Thyroid gland (tissue), 4 donors: ENCODE measurements at places on chromosomes 4 and X. TPM values are rescaled to one million over a fixed set of nuclear protein-coding genes. Genes with fewer than 3 reads are reported as not detected.

The UGT2B10 gene
- not detected for total RNA-seq

The PLAC1 gene
- total RNA-seq = not detected

The CHIC2 gene
- 34.0 TPM for total RNA-seq

The PCYT1B gene
- not detected for total RNA-seq

The TMPRSS11A gene
- not detected for total RNA-seq

DNA sequence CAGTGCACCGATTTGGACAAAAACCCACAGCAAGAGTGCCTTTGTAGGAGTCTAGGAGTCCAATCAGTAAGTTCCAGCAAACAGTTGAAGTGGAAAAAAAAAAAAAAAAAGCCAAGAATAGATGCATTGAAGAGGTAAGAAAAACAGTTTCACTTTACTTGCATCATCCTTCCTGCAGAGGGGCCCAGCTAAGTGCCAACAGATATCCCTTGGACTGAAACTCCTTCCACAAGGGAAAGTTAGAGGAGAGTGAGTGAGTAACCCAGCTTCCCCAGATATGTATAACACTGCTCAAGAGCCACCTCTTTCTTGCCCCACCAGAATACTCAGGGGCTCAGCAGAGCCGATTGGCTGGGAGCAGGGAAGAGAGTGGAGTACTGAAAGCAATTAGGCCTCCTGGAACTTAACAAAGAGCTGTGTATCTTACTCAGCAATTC, 617.7 kb upstream of the SMIM31 start:
- no peak overlapping the region for H3K4me3 ChIP-seq
- DNase-seq = no peak
- no peak overlapping the region for H3K27ac ChIP-seq
- no peaks in the 10 kb centered on the region for H3K4me1 ChIP-seq

DNA sequence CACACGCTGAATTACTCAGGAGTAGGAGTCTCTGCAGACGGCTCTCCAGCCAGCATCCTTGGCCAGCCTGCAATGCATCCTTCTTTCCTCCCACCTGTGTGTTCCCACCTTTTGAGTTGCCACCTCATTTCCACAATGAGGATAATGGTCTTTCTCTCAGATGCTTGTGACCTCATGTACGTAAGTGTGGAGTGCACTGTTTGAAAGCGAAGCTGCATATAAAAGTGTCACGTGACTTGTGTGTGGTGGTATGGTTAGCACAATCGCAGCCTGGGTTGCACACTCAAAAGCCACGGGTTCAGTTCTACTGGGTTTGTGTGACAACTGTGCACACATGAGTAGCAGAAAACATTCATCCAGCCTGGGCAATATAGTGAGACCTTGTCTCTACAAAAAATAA, 12.0 kb upstream of the MFAP3L start:
- H3K4me1 ChIP-seq = no peaks in the 10 kb centered on the region
- DNase-seq = no peak
- H3K27me3 ChIP-seq = no peaks in the 10 kb centered on the region
- no peak overlapping the region for H3K27ac ChIP-seq
- H3K36me3 ChIP-seq = no peaks in the 10 kb centered on the region
- no peak overlapping the region for H3K4me3 ChIP-seq

DNA sequence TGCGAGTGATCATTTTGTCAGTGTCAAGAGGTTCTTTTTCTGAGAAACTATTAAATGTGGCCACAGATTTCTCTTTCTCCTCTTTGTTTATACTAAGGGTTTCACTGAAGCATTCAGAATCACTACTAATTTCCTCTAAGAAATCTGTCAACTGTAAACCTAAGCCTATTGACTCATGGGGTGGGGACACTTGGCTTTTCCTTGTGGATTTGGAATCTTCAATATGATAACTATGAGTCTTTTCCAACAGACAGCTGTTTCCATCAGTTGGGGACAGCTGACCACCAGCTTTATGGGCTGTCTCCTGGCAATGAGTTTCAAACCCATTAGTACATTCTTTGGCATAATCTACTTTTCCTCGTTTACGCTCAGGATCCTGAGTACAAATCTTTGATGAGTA, 13.8 kb downstream of the PGRMC1 start:
- H3K27me3 ChIP-seq = no peaks in the 10 kb centered on the region
- no peak overlapping the region for H3K27ac ChIP-seq
- H3K4me1 ChIP-seq = no peaks in the 10 kb centered on the region
- DNase-seq = no peak
- H3K36me3 ChIP-seq = no peaks in the 10 kb centered on the region
- H3K4me3 ChIP-seq = no peak overlapping the region

DNA sequence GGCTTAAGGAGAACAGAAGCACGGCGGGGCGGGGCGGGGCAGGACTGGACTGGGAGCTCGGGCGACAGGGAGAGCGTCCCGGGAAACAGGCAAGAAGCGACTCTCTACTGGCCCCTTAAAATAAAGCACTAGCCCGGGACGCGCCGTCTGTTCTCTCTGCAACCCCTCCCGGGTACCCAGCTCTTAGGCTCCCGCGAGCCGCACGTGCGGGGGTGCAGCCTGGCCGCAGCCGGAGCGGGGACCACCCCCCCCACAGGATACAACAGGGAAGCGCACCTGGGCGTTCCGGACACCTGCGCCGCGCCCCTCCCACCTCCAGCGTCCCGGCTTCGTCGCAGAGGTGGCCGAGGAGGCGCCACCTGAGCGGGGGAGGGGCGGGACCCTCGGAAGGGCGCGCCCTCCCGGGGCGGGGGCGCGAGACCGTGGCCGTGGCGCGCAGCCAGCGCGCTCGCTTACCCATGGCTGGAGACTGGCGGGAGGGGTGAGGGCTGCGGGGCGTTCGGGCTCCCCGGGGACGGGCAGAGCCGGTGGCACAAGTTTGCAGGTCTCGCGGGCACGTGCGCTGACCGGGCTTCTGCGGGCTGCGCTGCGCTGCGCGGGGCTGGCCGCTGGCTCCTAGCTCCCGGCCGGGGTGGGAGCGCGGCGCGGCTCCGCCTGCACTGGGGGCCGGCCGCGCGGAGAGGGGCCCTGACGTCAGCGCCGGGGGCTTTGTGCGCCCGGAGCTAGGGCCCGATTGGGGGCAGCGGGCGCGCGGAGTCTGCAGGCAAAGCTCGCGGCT, 91.5 kb downstream of the GEMIN8 start:
- peaks cover 9% of the 10 kb centered on the region for H3K27me3 ChIP-seq
- H3K36me3 ChIP-seq = no peaks in the 10 kb centered on the region
- peak; percentile 63 for DNase-seq
- H3K4me1 ChIP-seq = no peaks in the 10 kb centered on the region
- peak overlapping the region; percentile 59 for H3K4me3 ChIP-seq

- DNase-seq = no peak
- H3K4me3 ChIP-seq = no peak overlapping the region
- no peak overlapping the region for H3K27ac ChIP-seq
Measured at GRCh38 chrX:13855689-13856450, 39.0 kb upstream of the GPM6B start.

DNA sequence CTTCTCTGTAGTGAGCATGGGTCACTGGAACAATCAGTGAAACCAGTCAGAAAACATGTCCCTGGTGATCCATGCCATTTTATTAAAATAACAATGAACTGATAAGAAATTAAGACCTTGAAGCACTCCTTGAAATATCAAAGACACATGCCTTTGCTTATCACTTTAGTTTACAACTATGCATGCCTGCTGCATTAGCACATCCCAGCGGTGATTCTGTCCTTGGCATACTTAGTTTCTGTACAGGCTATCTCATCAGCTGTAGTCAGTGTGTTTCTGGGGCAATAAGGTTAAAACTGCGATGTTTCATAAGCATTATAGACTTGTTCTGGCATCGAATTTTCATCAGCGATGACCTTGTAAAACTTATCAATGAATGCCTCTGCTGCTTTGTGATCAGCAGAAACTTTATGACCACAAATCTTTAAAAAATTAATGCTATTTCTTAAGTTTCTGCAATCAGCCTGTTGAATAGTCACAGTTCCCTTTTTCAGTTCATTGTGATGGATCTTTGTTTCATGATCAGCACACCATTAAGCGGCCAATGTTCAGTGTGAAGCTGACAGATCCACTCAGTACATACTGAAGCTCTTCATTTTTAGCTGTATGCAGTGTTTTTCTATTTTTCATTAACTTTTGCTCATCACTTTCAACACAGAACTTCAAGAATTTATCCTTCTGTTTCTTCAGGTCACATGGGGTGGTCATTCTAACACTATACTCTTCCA, 150.5 kb downstream of the RNF150 start:
- no peak overlapping the region for H3K27ac ChIP-seq
- H3K4me1 ChIP-seq = no peaks in the 10 kb centered on the region
- H3K27me3 ChIP-seq = no peaks in the 10 kb centered on the region
- DNase-seq = no peak
- H3K4me3 ChIP-seq = no peak overlapping the region

GRCh38 chr4:185359767-185360446, 35.8 kb downstream of the LRP2BP start:
- DNase-seq = no peak
- H3K27ac ChIP-seq = no peak overlapping the region
- peaks cover 24% of the 10 kb centered on the region for H3K4me1 ChIP-seq
- no peaks in the 10 kb centered on the region for H3K27me3 ChIP-seq

GRCh38 chr4:10731690-10732089, 47.1 kb upstream of the CLNK start:
- no peak overlapping the region for H3K4me3 ChIP-seq
- no peaks in the 10 kb centered on the region for H3K36me3 ChIP-seq
- no peak overlapping the region for H3K27ac ChIP-seq
- no peaks in the 10 kb centered on the region for H3K4me1 ChIP-seq
- no peaks in the 10 kb centered on the region for H3K27me3 ChIP-seq

DNA sequence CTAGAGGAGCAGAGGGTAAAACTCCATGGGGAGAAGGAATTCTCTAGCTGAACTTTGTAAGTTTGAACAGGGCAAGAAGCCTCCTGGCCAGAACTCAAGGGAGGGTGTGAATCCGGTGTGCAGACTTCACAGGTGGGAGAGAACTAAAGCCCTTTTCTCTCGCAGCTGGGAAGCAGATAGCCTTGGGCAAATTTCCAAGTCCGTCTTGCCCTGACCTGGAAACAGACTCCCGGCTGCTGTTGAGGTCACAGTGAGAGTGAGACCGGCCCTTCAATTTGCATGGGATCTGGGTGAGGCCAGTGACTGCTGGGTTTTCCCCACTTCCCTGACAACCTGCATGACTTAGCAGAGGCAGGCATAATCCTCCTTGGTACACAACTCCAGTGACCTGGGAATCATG, 94.5 kb upstream of the ZNF827 start:
- no peak overlapping the region for H3K27ac ChIP-seq
- no peaks in the 10 kb centered on the region for H3K4me1 ChIP-seq
- H3K36me3 ChIP-seq = no peaks in the 10 kb centered on the region

DNA sequence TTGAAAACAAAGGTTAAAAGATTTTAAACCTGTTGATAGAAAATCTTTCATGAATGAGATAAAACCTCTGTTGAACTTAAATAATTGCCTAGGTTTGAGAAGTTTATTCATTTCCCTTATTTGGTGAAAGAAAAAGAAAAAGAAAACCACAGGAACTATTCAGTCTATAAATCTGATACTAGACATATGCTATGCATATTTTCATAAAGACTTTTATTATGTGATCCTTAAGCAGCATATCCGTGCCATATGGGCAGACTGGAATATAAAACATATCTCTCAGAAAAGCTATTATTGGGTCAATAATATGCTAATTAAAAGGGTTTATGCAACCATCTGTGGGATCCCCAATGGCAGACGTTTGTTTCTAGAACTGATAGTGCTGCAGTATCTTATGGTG, 178.7 kb downstream of the RASL11B start:
- no peaks in the 10 kb centered on the region for H3K4me1 ChIP-seq
- H3K27me3 ChIP-seq = no peaks in the 10 kb centered on the region
- no peak overlapping the region for H3K4me3 ChIP-seq
- no peak for DNase-seq
- no peaks in the 10 kb centered on the region for H3K36me3 ChIP-seq
- H3K27ac ChIP-seq = no peak overlapping the region

GRCh38 chrX:74133156-74133796, 170.7 kb upstream of the ZCCHC13 start:
- H3K4me3 ChIP-seq = no peak overlapping the region
- DNase-seq = no peak
- no peaks in the 10 kb centered on the region for H3K4me1 ChIP-seq
- H3K27ac ChIP-seq = no peak overlapping the region
- H3K27me3 ChIP-seq = no peaks in the 10 kb centered on the region

DNA sequence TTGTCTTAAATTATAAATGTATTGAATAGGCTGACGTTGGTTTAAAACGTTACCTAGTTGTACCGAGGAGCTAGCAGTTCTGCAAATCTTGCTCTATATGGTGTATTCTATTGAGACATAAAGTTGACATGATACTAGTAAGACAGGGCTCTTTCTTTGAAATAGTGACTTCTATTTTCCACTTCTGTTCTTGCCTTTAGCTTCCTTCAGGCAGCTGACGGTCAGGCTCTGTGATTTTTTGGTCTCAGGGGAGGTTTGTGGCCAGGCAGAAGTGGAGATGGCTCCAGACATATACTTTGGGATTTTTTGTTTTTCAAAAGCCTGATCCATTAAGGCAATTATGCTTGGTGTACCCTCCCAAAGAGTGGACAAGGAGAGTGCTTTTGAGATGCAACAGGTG, 95.2 kb downstream of the SLC34A2 start:
- no peaks in the 10 kb centered on the region for H3K36me3 ChIP-seq
- H3K27me3 ChIP-seq = no peaks in the 10 kb centered on the region
- no peak overlapping the region for H3K4me3 ChIP-seq
- no peak overlapping the region for H3K27ac ChIP-seq

- DNase-seq = peak; percentile 64
- H3K4me3 ChIP-seq = no peak overlapping the region
- H3K36me3 ChIP-seq = no peaks in the 10 kb centered on the region
- peaks cover 14% of the 10 kb centered on the region for H3K4me1 ChIP-seq
- no peaks in the 10 kb centered on the region for H3K27me3 ChIP-seq
- peak overlapping the region; percentile 29 for H3K27ac ChIP-seq
Measured at GRCh38 chrX:150575419-150575814, 7.0 kb downstream of the MTM1 start.

- no peak overlapping the region for H3K27ac ChIP-seq
- H3K4me1 ChIP-seq = peaks cover 10% of the 10 kb centered on the region
- no peaks in the 10 kb centered on the region for H3K27me3 ChIP-seq
- no peak overlapping the region for H3K4me3 ChIP-seq
Measured at GRCh38 chr4:98574816-98575215, 83.6 kb downstream of the TSPAN5 start.
